ENCODE measurements at places on chromosomes 12 and 14.

DNA sequence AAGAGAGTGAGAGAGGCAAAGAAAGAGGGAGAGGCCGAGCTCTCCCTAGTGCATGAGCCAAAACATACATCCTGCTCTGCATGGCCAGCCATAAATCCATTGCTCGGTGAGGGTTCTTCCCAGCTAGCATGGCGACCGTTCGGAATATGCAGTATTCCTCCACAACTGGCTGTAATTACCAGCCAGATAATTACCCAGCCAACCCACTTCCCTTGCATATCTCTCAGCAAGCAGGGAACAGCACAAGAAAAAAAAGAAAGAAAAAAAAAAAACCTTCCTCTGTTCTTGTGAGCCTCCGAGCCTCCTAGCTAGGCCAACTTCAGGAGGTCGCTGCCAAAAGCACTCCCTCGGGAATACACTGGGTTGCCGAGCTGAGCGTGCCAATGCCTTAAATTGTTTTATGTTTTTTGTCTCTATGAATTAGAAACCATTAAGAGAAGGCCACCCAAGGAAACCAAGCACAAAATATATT is 567.9 kb downstream of the MED13L start:
- no peak for DNase-seq

DNA sequence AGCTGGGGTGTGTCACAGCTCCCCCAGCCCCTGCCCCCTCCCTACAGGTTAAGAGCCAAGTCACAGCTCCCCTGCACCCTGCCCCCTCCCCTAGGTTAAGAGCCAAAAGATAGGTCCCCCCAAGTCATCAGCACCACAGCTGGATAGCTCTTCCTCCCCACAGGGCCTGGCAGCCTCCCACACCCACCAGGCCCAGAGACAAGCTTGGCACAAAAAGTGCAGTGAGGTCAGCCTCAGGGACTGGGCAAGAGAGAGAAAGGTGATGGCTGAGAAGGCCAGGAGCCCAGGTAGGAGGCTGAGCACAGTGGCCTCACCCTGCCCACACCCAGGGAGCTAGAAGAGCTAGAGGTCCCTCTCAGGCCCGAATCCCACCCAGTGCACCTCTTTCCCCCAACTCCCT is 8.7 kb downstream of the ITGA7 start:
- DNase-seq = no peak

DNA sequence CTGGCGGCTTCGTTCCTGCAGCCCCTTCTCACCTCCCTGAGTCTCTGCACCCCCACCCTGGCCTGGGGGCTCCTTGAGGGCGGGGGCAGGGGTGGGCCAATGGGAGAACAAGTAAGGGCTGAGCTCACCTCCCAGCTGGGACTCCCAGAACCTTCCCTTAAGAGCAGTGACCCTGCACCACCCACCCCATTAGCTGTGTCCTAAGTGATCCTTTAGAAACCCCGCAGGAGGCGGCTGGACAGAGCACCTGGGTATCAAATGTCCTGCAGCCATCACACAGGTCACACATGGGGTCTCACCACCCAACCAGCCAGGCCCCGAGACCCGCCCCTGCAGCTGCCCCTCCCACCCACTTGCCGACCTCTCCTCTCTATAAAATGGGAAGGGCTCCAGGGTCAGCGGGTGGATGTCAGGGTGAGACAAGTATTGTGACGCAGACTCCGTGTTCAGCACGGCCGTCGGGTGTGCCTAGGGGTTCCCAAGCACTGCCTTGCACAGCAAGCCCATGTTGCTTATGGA is 151.2 kb upstream of the C14orf180 start:
- no peak for DNase-seq

DNA sequence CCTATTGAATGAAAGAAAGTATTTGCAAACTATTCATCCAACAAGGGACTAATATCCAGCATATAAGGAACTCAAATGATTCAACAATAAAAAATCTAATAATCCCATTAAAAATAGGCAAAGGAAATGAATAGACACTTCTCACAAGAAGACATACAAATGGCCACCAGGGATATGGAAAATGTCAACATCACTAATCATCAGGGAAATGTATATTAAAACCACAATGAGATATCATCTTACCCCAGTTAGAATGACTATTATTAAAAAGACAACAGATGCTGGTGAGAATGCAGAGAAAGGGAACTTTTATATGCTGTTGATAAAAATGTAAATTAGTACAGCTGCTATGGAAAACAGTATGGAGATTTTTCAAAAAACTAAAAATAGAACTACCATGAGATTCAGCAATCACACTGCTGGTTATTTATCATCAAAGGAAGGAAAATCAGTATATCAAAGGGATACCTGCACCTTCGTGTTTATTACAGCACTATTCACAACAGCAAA is 89.3 kb downstream of the GARIN6 start:
- no peak for DNase-seq

DNA sequence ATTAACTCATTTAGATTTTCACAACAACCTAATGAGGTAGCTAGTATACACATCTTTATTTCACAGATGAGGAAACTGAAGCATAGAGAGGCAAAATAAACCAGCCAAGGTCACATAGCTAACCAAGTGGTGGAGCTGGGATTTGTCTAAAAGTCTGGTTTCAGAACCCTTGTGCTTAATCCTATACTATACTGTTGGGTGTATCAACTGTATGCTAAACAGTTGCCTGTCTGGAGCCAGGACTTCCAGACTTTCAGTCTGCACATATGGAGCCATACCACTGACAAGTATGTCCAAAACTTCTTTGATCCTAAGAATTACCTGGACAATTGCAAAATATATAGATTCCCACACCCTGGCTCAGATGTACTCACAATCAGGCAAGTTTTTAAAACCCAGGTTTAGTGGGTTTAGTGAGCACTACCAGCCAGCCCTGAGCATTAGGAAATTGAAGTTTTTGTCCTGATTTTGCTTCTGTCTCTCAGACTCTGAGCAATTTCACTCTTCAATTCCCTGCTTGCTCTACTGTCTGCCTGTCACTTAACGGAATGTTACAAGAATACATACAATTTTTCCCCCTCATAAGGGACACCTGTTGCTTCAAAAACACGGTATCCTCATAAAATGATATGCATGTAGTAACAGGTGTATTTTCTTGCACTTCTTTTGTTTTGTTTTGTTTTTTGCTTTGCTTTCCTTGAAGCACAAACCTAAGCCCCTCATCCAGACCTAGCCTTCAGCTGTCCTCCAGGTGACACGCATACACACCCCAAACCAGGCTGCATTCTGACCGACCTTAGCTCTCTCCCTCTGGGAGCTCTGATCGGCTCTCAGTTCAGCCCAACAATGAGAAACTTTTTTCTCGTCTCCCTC is 9.6 kb upstream of the SALL2 start:
- DNase-seq = no peak
